ENCODE measurements at places on chromosomes 6 and 20.

DNA sequence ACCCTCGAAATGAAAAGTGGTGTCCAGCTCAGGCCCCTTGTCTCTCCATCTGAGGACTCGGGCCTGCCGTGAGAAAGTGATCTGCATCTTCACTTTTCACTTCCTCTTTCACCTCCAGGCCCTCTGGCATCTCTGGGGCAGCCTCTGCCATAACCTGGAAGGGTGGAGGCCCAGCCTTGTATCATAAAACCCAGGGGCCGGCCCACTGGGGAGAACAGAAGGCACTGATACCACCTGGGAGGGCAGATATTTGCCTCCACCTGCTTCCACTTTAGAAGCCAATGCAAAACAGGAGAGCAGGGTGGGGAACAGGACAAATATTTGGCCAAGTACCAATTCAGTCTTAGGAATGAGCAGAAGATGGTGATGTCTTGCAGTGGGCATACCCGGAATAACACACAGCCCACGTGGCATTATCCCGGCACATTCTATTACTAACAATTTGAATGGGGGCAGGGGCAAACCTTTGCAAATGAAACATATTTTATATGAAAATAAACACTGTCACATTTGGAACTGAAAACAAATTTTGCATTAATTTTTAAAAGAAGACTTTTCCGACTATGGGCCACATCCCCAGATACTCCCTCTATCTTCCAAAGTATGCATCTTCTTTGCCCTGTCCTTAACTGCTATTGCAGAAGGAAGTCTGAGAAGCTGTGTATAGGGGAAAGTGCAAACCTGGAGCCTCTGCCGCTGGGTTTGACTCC lies 69.2 kb upstream of the TBC1D7 start:
- DNase-seq, result no peak

- no peak for DNase-seq
These were observed 70.6 kb downstream of the HDDC2 start for GRCh38 chr6:125231133-125231532.

DNA sequence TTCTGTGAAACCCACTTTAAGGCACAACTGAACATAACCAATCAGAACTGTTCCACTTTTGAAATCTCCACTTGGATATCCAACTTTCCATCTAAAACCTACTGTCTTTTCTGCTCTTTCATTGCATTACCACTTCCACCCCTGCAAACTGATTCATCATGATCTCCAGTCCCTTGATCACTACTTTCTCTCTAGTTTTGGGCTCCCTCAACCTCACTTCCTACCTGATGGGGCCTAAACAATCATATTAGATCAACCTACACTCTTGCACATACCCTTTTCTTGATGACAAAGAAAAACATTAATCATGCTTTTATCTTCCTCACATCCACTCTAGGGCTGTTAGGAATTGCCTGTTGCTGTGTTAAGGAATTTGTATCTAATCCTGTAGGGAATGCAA lies 137.6 kb downstream of the PDSS2 start:
- no peak for DNase-seq

DNA sequence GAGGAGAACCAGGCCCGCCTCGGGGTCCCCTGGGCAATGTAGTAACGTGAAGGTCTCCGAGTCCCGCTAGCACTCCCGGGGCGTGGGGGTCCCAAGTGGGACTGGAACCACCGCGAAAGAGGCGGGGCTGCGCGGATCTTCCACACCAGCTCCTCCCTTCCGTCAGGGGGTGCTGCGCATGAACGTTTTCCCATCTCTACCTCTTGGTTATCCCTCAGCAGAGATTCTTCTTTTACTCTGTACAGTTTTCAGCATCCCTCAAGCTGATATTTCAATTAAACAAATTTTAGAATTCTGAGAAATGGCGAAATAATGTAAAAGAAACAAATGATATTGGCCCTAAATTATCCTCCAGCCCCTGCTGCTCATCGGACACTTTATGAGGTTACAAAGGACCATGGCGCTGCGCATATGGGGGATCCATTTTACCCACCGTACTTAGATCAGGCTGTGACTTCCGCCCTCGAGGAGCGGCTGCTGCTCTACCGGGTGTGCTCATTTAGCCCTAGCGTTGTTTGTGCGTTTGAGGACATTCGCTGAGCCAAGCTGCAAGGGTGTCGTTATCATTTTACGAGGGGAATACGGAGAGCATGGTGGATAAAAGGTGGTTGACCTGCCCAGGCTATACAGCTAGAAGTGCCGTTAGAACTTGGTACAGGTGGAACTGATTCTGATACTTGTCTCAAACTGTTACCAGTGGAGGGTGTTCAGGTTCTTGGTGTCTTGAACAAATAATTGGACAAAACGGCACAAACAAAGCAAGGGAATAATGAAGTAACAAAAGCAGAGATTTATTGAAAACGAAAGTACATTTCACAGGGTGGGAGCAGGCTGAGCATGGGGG lies 75.2 kb upstream of the CHD6 start:
- peak; percentile 70 for DNase-seq

GRCh38 chr20:35714127-35714526 lies 14.9 kb downstream of the ROMO1 start:
- DNase-seq, result no peak

DNA sequence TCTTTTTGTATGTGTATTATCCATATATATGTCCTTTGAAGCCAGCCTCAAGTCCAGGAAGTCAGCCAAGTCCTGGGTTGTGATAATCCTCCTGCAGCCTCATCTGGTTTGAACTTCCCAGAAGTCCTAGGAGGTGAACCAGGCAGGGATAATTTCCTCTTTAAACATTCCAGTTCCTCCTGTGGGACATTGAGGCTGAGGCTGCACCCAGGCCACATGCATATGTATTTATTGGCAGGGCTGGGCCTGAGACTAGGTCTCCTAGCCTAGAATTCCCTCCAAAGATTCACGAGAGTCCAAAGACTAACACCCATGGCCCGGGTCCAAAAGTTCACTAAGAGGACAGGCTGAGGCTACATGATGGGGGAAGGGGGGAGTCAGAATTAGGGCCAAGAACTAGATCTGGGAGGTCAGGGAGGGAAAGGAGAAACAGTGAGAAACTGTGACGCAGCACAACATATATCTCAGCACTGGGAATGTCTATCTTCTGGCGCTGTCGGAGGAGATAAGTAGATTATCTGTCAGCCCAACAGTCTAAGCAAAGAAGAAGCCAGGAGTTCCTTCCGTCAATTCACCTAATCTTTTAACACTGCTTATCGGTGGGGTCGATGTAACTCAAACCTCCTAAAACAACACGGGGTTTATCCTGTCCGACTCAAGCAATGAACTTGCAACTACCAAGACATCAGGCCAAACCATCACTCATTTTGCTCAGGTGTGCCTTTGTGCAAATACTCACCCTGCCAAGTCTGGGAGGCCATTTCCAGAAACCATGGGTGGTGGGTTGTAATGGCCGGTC lies 43.3 kb downstream of the SNX5 start:
- DNase-seq, result no peak

DNA sequence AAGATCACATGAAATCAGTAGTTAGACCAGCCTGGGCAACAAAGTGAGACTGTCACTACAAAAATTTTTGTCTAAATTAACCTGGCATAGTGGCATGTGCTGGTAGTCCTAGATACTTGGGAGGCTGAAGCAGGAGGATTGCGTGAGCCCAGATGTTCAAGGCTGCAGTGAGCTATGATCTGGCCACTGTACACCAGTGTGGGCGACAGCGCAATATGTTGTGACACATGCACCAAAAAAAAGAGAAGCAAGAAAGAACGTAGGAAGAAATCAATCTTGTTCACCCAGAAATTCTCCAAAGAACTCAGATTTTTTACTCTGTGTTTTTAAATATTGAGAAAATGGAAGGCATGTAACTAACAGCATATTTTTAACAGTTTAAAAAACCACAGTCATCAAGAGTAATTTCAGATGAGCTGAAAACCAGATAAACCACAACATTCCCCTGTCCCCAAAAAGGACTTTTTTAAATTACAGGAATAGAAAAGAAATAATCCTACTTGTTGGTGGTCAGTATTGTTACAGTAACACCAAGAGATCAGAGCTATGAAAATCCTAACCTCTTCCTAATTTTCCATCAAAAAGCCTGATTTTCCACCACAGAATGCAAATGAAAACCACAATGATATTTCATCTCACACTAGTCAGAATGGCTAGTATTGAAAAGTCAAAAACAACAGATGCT lies 240.2 kb downstream of the KHDC1L start:
- DNase-seq, result no peak

DNA sequence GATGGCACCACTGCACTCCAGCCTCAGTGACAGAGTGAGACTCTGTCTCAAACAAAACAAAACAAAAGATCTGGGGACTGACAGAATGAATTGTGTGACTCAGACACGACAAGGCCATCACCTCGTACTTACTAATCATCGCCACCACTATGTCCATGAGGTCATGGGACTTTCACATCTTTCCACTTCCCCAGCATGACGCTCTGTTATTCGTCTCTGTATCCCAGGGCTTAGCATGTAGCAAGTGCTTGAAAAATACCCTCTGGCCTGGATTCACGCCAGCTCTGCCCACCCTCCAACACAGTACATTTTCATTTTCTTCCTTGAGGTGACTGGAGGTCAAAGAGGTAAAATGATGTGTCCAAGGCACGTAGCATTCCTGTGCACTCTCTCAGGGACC lies 27.8 kb downstream of the FGD2 start:
- DNase-seq, result peak; percentile 26
